ENCODE measurements at places on chromosomes 11 and 22. TPM values are rescaled to one million over a fixed set of nuclear protein-coding genes. Genes with fewer than 3 reads are reported as not detected.

Gene UBQLNL
- total RNA-seq: not detected

Gene CHRNA10
- 1.8 TPM for total RNA-seq

Gene UCP2
- 84.6 TPM for total RNA-seq

Gene SEPTIN3
- total RNA-seq: 1.2 TPM

Gene CALCB
- 0.09 TPM for total RNA-seq

Gene ESAM
- 13.3 TPM for total RNA-seq

Gene ZNF280B
- total RNA-seq: 1.5 TPM

Gene FADS1
- total RNA-seq: 148 TPM

Gene GTF2H1
- 32.2 TPM for total RNA-seq

Gene MS4A15
- not detected for total RNA-seq

Gene LARGE2
- total RNA-seq: 2.6 TPM

Gene CRYBB1
- total RNA-seq: not detected

Gene NRIP3
- 0.96 TPM for total RNA-seq

Gene EPS8L2
- 110 TPM for total RNA-seq

Gene C11orf52
- total RNA-seq: not detected

Gene KRTAP5-8
- total RNA-seq: not detected

Gene STK33
- 4.0 TPM for total RNA-seq

Gene LGR4
- 18.7 TPM for total RNA-seq

Gene ARHGAP20
- not detected for total RNA-seq

Gene ENTHD1
- total RNA-seq: not detected

Gene TRPM5
- not detected for total RNA-seq

Gene PACS1
- total RNA-seq: 80.4 TPM

Gene CADM1
- total RNA-seq: 21.8 TPM

Gene OR10A4
- total RNA-seq: not detected

Gene AGBL2
- 1.2 TPM for total RNA-seq

Gene PRR33
- total RNA-seq: not detected

Gene GGTLC2
- total RNA-seq: not detected

Gene DDTL
- total RNA-seq: 1.7 TPM

Gene OR52E1
- not detected for total RNA-seq
